ENCODE measurements at places on chromosomes 7 and 10. TPM values are rescaled to one million over a fixed set of nuclear protein-coding genes. Genes with fewer than 3 reads are reported as not detected.

Gene MMRN2
- total RNA-seq = 49.4 TPM

DNA sequence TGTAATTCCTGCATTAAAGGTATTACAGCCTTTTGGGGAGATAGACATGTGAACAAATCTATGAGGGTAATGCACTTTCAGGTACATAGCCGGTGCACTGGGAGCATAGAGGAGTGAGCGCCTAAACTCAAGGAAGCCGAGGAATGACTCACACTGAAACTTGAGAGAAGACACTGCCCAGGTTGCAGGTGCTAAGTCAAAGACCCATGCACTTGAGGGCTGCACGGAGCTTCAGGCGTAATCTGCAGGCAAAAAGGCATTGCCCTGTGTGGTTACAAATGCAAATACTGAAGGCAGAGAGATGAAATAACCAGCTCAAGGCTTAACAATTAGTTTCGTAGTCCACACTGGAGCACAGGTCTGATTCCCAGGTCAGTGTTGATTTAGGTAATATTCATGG, 51.0 kb upstream of the OSBPL3 start:
- DNase-seq = no peak

DNA sequence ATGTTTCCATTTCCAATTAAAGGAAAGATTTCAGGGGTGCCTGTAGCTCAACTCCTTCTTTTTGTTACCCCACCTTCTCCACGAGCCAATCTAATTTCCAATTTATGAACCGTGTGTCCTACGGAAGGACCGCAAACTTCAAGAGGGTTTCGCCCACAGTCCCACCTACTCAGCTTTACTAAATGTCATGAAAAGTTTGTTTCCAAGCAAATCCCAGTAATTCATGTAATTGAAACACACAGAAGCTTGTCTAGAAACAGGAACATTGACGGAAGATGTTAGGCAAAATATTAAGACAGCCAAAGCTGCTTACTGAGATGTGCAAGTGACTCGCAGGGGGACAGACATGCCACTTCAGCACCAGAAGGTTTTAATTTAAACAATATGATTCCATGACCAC, 32.9 kb upstream of the LYZL1 start:
- no peak for DNase-seq

Gene CRPPA
- total RNA-seq = 2.1 TPM

DNA sequence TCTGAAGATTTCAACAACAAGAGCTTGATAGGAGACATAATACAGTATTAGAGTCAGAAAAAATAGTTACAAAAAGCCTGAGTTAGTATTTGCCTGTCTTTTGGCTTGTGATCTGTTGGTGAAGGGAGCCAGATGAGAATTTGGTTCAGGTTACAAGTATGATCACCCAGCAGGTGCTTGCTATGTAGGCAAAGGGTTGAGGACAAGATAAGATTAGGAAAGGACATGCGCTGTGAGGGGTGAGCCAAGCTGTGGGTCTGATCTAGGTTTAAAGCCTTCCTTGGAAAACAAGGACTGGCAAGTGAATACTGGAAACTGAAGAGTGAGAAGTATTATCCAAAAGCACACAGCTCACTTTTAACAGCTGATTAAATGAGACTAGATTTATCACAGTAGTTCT, 28.7 kb upstream of the CD36 start:
- DNase-seq = no peak

Gene GJC3
- total RNA-seq = not detected

DNA sequence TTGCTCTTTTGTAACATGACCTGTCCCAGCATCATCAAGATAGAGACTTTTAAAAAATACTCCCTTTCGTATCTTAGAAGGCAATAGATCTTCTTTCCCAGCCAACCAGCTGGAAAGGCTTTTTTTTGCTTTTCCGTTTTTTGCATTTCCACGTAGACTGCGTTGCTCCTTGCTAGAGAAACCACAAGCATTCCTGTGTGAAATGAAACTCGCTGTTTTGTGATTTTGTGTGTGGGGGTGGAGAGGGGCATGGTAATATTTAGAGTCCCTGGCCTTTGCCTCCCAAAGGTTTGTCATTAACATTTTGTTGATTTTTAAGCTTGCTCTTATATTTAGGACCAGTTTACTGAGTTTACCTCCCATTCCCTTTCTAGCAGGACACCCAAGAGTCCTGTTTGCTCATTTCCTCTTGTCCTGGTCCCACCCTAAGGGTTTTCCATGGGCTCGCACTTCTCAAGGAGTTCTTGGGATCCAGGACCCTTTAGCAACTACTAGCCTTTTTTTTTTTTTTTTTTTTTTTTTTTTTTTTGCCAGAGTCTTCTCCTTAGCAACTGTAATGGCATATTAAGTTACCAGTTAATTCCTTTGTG, 243.6 kb downstream of the BICC1 start:
- no peak for DNase-seq

GRCh38 chr7:155913719-155914118, 101.5 kb upstream of the SHH start:
- DNase-seq = no peak

DNA sequence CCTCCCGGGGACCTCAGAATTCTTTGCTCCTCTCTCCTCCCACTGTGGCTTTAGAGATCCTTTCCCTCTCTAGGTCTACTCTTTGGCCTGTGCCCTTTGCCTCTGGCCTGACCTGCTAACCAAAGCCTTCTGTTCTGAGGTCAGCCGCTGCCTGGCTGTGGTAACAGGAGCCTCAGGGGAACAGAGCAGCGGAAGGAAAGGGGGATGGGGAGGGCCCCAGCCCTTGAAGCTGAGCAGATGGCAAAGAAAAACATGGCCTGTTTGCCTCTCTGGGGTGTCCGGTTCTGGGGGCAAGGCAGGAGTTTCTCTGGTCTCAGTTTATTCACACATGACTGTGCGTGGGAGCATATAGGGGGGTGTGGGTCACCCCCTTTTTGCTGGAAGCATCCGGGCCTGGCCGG, 28.2 kb downstream of the COL26A1 start:
- no peak for DNase-seq

Gene IQUB
- 1.4 TPM for total RNA-seq

DNA sequence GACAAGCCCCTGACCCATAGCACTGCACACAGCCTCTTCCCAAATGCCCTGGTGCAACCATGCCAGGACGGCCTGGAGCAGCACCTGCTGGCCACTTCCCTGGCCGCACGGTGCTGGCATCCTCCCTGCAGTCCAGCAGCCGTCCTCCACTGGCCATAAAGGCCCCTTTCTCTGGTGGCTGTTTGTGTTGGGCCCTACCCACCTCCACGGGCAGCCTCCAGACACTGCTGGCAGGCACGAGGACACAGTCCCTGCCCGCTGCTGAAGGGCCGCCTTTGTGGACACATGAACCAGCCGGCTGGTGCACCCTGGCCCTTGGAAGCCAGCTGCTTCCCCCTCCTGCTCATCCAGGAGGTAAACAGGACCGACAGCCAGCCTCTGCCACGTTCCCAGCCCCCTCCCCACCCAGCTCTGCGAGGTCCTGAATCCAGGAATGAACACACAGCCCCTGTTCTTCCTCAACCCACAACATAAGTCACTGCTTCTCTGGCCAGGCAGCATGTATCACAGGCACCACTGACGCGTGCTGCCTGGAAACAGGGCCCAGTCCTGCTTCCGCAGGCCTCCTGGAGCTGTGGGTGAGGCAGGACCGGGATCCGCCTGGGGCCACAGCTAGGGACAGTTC, 43.8 kb downstream of the SPOCK2 start:
- peak; percentile 56 for DNase-seq

Gene GPRIN2
- total RNA-seq = 0.27 TPM

- no peak for DNase-seq
Measured at GRCh38 chr7:143216151-143216550, 5.7 kb upstream of the TAS2R40 start.

Gene PPP1R9A
- 5.7 TPM for total RNA-seq

Gene ITIH5
- total RNA-seq = 74.5 TPM

GRCh38 chr10:72552857-72553256, 73.0 kb downstream of the MICU1 start:
- DNase-seq = no peak

Gene GRM3
- not detected for total RNA-seq

Gene ANKRD16
- total RNA-seq = 10.4 TPM

DNA sequence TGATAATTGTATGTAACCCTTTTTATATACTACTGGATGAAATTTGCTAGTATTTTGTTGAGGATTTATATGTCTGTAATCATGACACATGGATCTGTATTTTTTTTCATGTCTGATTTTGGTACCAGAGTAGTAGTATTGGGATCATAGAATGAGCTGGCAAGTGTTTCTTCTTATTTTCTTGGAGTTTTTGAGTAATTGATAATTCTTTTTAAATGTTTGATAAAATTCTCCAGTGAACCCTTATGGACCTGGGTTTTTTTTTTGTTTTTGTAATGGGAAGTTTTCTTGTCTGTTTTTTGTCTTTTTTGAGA, 28.4 kb downstream of the ZNF33A start:
- DNase-seq = no peak

Gene PNLIPRP3
- total RNA-seq = 1.1 TPM

Gene C10orf105
- not detected for total RNA-seq

GRCh38 chr7:90239625-90240228, 5.2 kb upstream of the CFAP69 start:
- DNase-seq = no peak

DNA sequence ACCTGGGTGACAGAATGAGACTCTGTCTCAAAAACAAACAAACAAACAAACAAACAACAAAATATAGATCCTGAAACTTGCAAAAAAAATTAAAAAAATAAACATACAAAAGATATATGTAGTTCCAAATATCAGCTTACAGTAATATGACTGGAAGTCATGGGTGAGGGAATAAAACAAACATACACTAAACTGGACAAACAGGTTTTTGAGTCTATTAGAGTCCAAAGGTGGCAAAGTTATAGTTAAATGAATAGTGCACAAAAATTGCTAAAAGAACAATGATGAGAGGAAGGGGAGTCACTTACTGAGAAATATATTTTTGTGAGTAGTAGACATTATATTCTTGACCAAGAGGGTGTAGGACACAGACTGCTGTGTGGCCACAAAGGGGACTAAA, 16.7 kb upstream of the RSBN1L start:
- no peak for DNase-seq

DNA sequence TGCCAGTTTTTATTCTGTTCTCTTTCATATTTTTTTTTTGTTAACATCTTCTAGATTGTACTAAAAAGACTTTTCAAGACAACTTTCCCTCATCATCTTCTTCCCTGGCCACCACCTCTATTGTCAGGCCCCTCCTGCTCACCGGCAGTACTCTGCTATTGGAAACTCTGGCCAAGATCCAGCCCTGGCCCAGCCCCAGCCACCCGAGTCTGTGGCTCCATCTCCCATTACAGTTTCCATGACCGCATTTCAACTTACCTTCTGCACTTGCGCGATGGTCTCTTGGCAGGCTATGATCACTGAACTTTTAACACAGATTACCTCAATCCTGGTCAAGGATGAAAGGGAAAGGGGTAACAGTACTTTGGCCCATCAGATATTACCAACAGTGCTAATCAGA, 137.7 kb upstream of the POM121L12 start:
- no peak for DNase-seq

DNA sequence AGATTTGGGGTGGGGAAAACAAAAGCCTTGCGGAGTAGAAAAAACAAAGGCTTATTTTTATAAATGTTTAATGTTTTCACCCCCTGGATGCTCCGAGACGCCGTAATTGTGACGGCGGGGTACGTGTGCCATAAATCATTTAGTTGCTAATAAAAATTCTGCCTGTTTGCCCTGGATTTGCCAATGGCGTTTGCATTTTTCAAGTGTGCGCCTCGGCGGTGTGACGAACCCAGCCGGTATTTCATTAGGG, 2.5 kb upstream of the TNRC18 start:
- DNase-seq = no peak

DNA sequence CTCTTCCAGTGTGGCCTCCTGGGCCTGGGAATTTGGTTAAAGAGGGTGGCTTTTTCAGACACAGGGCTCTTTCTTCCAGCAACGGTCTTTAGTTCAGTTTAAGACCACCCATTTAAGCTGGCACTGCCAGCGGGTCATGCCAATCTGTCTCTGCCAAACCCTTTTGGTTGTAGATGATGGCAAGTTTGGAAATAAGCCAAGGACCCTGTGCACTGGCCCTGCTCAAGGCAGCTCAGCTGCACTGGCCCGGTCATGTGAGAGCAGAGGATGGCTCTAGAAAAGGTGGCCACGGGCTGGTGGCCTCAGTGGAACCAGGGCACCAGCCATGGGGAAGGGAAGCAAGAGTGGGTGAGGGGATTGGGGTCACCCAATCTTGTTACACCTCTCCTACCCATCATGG, 294.1 kb downstream of the GLRX3 start:
- DNase-seq = no peak

DNA sequence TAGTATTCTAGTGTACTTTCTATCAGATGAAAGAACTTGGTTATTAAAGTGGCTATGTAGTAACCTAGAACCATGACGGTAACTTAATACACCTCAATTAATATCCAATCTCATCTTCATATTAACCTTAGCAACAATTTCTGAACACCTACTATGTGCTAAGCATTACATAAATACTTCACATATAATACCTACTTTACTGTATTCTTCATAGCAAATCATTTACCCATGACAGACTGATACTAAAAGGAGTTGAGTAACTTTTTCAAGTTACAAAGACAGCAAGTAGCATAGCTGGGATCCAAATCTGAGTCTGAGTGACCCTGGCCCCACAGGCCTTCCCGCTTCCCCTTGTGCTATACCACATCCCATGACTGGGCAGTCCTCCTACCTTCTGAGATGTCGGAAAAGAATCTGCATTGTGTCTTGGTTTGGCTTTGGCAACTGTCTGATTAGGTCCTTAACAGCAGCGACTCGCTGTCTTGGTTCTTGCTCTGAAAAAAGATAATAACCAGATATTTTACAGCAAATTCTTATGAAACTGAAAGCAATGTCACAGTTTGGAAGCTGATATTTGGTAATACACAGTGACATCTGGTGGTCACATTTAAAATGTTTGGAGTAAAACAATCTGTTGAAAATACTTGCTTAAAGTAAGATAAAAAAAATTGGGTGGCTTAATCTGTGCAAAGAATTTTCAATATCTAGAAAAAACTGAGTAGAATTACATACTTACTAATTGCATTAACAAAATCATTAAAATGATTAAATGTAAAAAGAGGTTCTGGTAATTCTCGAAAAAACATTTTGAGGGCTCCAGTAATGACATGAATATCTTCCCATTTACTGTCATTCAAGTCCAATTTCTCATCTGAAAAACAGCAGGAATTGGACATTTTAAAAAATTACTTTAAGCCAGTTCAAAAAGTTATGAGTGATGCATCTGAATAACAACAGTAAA, 120.1 kb downstream of the ARHGAP12 start:
- no peak for DNase-seq

DNA sequence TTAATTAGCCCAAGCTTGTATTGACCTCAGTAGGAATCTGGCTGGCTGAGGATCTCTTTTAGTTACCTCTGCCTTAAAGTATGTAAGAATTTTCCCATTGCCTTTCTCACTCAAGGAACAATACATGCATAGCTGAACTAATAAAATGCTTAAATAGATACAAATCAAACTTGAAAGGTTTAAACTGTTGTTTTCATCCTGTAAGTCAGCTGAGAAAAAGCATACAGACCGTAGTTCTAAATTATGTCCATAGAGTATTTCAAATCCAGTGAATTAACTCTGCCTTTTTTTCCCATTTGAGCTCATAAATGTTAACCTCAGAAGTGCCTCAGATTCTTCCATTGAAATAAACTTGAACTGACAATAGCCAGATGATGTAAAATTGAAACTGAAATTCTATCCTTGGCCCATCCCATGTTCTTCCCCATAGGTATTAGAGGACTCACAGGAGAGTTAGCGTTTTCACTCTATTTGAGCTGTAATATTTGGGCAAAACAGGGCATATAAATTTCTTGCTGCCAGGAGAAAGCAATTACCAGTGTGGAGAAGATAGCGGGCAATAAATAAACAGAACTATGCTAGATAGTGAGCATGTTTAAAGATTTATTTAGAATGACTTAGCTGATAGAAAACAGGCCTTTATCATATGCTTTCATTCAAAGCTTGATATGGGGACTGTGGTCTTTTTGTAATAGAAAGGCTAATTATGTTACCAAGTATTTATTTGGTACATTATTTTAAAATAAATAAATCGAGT, 163.7 kb downstream of the WNT2 start:
- DNase-seq = no peak

Measured in thoracic aorta (tissue), 2 donors.